ENCODE measurements at places on chromosomes 7 and 10. TPM values are rescaled to one million over a fixed set of nuclear protein-coding genes. Genes with fewer than 3 reads are reported as not detected.
A peak's percentile ranks its signal among the peaks of the same experiment; 100 is the strongest.

DNA sequence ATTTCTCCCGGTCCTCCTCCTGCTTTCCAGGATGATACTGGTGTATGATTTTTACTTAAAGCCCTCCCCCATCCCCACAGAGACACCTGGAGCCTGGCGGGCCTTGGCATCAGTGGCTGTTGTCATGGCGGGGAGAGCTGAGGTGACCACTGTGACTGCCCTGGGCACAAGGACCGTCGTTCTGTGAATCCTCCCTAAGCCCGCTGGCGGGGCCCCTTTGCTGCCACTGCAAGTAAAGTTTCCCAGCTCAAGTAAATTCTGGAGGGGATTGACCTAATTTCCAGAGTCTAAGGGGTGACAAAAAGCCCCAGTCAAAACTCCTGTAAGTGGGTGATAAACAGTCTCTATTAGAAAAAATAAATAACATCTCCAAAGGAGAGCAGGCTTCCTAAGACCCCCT lies 393.2 kb upstream of the PODXL start:
- H3K4me3 ChIP-seq, result no peak overlapping the region
- no peak for DNase-seq
- H3K27ac ChIP-seq, result no peak overlapping the region
- H3K27me3 ChIP-seq, result peaks cover 5% of the 10 kb centered on the region
- H3K36me3 ChIP-seq, result no peaks in the 10 kb centered on the region
- no peaks in the 10 kb centered on the region for H3K4me1 ChIP-seq

DNA sequence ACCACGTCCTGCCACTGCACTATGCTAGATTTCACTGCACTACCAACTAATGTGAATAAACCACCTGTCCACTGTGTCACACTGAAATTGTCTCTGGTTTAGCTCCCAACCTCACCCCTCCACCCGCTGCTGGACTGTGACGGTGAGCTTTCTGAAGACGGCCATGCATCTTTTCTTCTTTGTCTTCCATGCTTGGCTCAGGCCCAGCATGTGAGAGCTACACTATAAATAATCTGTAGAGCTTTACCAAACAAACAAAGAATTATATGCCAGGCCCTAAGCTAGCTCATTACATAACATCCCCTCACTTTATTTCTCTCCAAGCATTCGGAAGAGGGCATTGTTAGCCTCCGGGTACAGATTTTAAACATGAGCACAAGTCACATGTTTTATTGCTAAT lies 633.2 kb downstream of the TNS3 start:
- no peaks in the 10 kb centered on the region for H3K4me1 ChIP-seq
- no peaks in the 10 kb centered on the region for H3K36me3 ChIP-seq
- no peak overlapping the region for H3K27ac ChIP-seq
- DNase-seq, result no peak
- H3K27me3 ChIP-seq, result no peaks in the 10 kb centered on the region

- H3K27me3 ChIP-seq, result no peaks in the 10 kb centered on the region
- no peak overlapping the region for H3K27ac ChIP-seq
- H3K36me3 ChIP-seq, result no peaks in the 10 kb centered on the region
- no peak overlapping the region for H3K4me3 ChIP-seq
- no peaks in the 10 kb centered on the region for H3K4me1 ChIP-seq
These were observed 20.8 kb upstream of the ADAM12 start for GRCh38 chr10:126408953-126409641.

GRCh38 chr7:20307119-20307518 lies 23.6 kb upstream of the ITGB8 start:
- no peaks in the 10 kb centered on the region for H3K36me3 ChIP-seq
- no peak for DNase-seq
- no peaks in the 10 kb centered on the region for H3K4me1 ChIP-seq
- no peak overlapping the region for H3K4me3 ChIP-seq
- no peaks in the 10 kb centered on the region for H3K27me3 ChIP-seq

- H3K27me3 ChIP-seq, result no peaks in the 10 kb centered on the region
- peaks cover 13% of the 10 kb centered on the region for H3K4me1 ChIP-seq
- H3K4me3 ChIP-seq, result no peak overlapping the region
- H3K36me3 ChIP-seq, result peaks cover 5% of the 10 kb centered on the region
- no peak overlapping the region for H3K27ac ChIP-seq
These were observed 1.4 kb downstream of the FAM3C start for GRCh38 chr7:121394709-121395140.

DNA sequence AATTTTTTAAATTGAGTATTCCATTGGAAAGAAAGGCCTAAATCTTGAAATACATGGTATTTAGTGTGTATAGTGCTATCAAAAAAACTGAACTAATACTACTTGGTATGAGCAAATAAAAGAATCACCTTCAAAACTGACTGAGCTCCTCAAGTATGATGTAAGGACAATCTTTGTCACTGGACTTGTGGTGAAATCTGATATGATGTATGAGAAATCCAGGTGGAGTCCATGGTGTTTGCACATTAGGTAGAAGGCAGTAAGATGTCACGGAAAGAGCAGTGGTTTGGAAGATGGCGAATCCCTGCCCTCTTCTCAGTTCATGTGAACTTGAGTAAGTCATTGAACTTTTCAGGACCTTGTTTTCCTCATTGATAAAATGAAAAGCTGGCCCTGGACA lies 62.1 kb upstream of the COL1A2 start:
- H3K4me1 ChIP-seq, result no peaks in the 10 kb centered on the region
- H3K27ac ChIP-seq, result no peak overlapping the region
- no peak overlapping the region for H3K4me3 ChIP-seq
- H3K27me3 ChIP-seq, result no peaks in the 10 kb centered on the region
- no peaks in the 10 kb centered on the region for H3K36me3 ChIP-seq
- DNase-seq, result no peak

HYAL4 gene
- total RNA-seq, result not detected

HMX3 gene
- total RNA-seq, result 0.26 TPM

DNA sequence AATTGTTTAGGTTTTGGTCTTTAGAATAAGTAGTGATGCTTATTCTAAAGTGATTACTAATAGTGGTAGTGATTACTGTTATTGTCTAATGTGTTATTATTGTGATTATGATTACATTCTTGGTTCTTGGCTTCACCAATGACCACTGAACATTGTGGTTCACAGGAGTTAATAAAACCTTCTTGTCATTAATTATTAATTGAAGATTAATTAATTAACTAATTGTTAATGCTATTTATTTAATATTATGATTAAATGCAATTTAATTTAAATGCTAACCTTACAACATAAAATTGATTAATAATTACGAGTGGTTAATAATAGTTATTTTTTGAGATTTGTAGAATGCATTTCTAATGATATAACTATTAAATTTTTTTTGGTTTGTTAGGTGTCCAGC lies 747.7 kb upstream of the POM121L12 start:
- H3K27me3 ChIP-seq, result no peaks in the 10 kb centered on the region
- H3K4me1 ChIP-seq, result no peaks in the 10 kb centered on the region
- no peak overlapping the region for H3K4me3 ChIP-seq
- H3K36me3 ChIP-seq, result no peaks in the 10 kb centered on the region

GRCh38 chr7:99000904-99001465 lies 122.7 kb downstream of the TRRAP start:
- no peak overlapping the region for H3K27ac ChIP-seq
- no peaks in the 10 kb centered on the region for H3K27me3 ChIP-seq

TBL2 gene
- total RNA-seq, result 48.9 TPM

GRM8 gene
- 0.80 TPM for total RNA-seq

- H3K4me3 ChIP-seq, result no peak overlapping the region
- no peak overlapping the region for H3K27ac ChIP-seq
These were observed 63.5 kb downstream of the PIK3AP1 start for GRCh38 chr10:96656839-96657238.

DNA sequence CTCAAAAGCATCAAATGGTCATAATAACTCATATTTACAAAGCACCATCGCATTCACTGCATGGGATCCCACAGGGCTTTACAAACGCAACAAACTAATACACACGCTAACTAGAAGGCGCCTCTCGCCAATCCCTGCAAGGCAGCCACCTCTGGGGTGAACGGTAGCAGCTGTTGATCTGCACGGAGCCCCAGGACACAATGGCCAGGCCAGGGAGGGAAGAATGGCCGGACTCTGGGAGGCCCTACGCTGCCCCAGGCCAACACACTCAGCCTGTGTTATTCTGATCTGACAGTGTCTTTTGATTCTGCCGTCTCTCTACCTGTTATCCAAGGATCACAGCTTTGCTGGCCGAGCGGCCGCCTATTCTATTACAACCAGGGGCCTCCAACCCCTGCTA lies 41.8 kb downstream of the HABP2 start:
- H3K27ac ChIP-seq, result no peak overlapping the region
- H3K4me1 ChIP-seq, result no peaks in the 10 kb centered on the region
- DNase-seq, result no peak
- no peaks in the 10 kb centered on the region for H3K36me3 ChIP-seq
- no peaks in the 10 kb centered on the region for H3K27me3 ChIP-seq

DNA sequence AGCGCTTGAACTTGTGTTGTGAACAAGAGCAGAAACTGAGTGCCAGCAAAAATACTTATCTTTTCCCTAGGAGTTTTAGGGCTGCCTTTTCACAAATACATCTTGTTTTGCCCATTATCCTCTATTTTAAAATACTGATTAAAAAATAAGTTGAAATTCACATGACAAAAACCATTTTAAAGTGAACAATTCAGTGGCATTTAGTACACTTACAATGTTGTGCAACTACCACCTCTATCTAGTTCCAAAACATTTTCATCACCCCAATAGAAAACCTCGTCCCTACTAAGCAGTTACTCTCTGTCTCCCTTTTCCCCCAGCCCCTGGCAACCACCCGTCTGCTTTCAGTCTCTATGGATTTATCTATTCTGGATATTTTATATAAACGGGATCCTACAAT lies 1.4 kb downstream of the WBP1L start:
- DNase-seq, result no peak
- peaks cover 6% of the 10 kb centered on the region for H3K4me1 ChIP-seq
- peak overlapping the region; percentile 85 for H3K4me3 ChIP-seq
- no peaks in the 10 kb centered on the region for H3K27me3 ChIP-seq
- peak overlapping the region; percentile 77 for H3K27ac ChIP-seq

FAM221A gene
- 12.0 TPM for total RNA-seq

GRCh38 chr7:43850348-43851116 lies 18.8 kb downstream of the MRPS24 start:
- no peak for DNase-seq
- H3K4me1 ChIP-seq, result no peaks in the 10 kb centered on the region
- H3K27me3 ChIP-seq, result no peaks in the 10 kb centered on the region
- no peak overlapping the region for H3K4me3 ChIP-seq
- no peak overlapping the region for H3K27ac ChIP-seq

OPN1SW gene
- total RNA-seq, result not detected

DNA sequence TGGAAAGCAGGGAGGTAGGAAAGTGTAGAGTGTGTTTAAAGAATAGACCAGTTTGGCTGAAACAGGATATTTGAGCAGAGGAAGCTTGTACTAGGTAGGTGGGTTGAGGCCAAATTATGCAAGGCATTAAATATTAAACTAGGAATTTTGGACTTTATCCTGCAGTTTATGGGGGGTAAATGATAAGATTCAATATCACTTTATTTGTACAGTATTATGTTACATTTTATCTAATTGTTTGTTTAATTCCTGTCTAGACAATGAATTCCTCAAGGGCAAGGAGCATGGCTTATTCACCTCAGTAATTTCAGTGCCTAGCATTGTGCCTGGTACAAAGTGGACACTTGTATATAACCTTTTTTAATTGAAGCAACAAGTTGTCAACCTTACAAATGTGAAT lies 125.9 kb downstream of the CFTR start:
- no peaks in the 10 kb centered on the region for H3K27me3 ChIP-seq
- no peak overlapping the region for H3K27ac ChIP-seq
- H3K4me3 ChIP-seq, result no peak overlapping the region
- H3K36me3 ChIP-seq, result no peaks in the 10 kb centered on the region
